Hematopoietic multipotent progenitor cell treated with erythropoietin and hydrocortisone succinate and interleukin-3 and kit ligand, for 8 days (in vitro differentiated cells): ENCODE measurements at places on chromosomes 3 and 15.

- DNase-seq, result no peak
Measured at GRCh38 chr3:72756900-72757299, 91.3 kb downstream of the SHQ1 start.

DNA sequence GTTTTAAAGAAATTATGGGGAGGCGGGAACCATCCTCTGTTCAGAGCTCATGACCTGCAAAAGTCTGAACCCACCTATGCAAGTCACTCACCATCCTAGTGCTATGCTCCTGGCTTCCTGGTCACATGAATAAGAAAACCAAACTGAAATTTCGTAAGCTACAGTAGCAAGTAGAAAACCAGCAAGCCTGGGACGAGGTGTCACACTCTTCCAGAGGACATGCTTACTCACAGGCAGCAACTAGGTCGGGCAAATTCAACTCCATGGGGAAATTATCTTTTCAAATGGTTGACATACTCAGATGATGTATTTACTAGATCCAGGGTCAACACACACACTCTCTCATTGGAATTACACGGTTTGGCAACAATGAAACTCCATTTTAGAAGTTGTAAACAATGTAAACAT, 31.3 kb downstream of the LDHAL6B start:
- DNase-seq, result no peak

GRCh38 chr3:72279068-72279604, 494.2 kb upstream of the PROK2 start:
- DNase-seq, result no peak

DNA sequence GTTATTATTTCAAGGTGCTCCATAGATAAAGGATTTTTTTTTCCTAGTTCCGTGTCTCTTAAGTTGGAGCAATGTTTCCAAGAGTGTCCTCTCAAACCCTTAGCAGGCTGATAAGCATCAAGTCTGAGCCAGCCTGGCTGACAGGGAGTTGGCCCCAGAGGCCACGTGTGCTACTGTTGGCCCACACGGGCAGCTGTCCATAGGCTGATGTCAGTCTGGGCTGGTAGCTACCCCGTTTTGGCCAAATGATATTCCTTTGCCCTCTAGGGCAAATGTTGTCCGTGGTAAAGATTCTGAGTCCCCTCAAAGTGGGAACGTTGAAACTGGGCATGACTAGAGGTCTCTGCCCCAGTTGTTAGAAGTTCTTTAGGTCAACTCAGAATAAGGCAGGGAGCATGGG, 99.4 kb downstream of the FLNB start:
- no peak for DNase-seq
